ENCODE measurements at places on chromosomes 1 and 21.

- peaks cover 20% of the 10 kb centered on the region for H3K4me1 ChIP-seq
- no peak for DNase-seq
- H3K4me3 ChIP-seq: no peak overlapping the region
These were observed 17.4 kb upstream of the DPYD start for GRCh38 chr1:97938285-97938642.

GRCh38 chr1:231838521-231838920, 211.9 kb downstream of the DISC1 start:
- no peak overlapping the region for H3K27ac ChIP-seq
- H3K4me3 ChIP-seq: no peak overlapping the region
- no peaks in the 10 kb centered on the region for H3K27me3 ChIP-seq
- H3K36me3 ChIP-seq: no peaks in the 10 kb centered on the region
- no peak for DNase-seq
- peaks cover 7% of the 10 kb centered on the region for H3K4me1 ChIP-seq

DNA sequence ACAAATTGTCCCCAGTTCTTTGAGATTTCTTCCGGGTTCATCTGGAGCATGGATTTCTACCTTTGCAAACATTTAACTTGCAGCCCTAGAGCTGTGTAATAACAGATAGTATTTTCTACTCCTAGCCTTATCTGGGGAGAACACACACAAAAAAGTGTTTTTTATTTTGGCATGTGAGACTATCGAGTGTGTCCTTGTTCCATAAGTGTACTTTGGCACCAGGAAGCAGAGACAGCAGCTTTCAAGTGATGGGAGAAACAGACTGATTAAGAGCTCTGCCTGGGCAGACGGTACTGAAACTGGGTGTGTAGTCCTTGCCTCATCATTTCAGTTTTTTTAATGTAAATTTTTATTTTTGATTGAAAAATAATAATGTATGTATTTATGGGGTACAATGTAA, 297.4 kb downstream of the ST6GALNAC3 start:
- DNase-seq: no peak
- no peaks in the 10 kb centered on the region for H3K4me1 ChIP-seq
- H3K27ac ChIP-seq: no peak overlapping the region
- no peak overlapping the region for H3K4me3 ChIP-seq
- no peaks in the 10 kb centered on the region for H3K27me3 ChIP-seq

DNA sequence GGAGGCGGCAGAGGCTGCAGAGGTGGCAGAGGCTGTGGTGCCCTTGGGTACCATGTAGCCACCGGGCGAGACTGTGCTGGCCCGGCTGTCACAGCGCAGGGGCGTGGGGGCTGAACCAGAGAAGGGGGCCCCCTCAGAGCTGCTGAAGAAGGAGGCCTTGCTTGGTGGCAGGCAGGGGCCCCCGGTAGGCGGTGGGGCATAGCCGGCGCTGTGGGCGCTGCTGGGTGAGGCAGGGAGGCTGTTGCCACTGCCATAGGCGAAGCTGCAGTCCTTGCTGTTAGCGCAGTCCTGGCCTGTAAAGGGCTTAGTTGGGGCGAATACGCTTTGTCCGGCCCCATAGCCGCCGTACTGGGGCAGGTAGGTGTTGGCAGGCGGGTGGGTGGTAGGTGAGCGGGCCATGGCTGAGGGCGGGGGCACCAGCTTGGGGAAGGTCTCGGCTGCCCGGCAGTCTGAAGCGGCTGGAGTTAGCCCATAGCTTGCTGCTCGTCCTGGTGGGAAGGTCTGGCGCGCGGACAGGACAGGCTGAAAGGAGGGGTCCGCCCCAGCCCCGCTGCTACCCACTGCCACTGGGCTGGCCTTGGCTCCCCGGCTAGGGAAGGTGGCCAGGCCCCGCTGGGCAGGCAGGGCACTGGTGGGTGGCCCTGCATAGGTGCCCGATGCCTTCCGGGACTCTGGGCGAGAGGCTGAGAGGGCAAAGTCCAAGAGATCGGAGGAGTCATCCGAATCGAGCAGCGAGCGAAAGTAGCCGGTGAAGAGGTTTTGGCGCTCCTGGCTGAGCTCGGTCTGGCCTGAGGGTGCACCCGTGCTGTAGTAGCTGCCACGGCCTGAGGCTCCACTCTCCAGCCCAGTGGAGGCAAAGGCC, 54.9 kb downstream of the AHDC1 start:
- H3K36me3 ChIP-seq: peaks cover 29% of the 10 kb centered on the region
- H3K27ac ChIP-seq: no peak overlapping the region
- H3K27me3 ChIP-seq: no peaks in the 10 kb centered on the region
- no peak for DNase-seq
- peaks cover 6% of the 10 kb centered on the region for H3K4me1 ChIP-seq

GRCh38 chr1:109918671-109919070, 8.0 kb downstream of the CSF1 start:
- no peak overlapping the region for H3K4me3 ChIP-seq
- H3K27ac ChIP-seq: no peak overlapping the region
- DNase-seq: no peak
- H3K4me1 ChIP-seq: peaks cover 13% of the 10 kb centered on the region
- H3K36me3 ChIP-seq: peaks cover 6% of the 10 kb centered on the region
- H3K27me3 ChIP-seq: no peaks in the 10 kb centered on the region

- no peak overlapping the region for H3K4me3 ChIP-seq
- H3K27ac ChIP-seq: peak overlapping the region; percentile 66
- H3K36me3 ChIP-seq: no peaks in the 10 kb centered on the region
These were observed 94.4 kb downstream of the CD247 start for GRCh38 chr1:167423684-167424619.

GRCh38 chr1:30847358-30847972, 61.1 kb downstream of the SDC3 start:
- DNase-seq: no peak
- no peaks in the 10 kb centered on the region for H3K36me3 ChIP-seq
- no peak overlapping the region for H3K27ac ChIP-seq
- H3K4me3 ChIP-seq: no peak overlapping the region

DNA sequence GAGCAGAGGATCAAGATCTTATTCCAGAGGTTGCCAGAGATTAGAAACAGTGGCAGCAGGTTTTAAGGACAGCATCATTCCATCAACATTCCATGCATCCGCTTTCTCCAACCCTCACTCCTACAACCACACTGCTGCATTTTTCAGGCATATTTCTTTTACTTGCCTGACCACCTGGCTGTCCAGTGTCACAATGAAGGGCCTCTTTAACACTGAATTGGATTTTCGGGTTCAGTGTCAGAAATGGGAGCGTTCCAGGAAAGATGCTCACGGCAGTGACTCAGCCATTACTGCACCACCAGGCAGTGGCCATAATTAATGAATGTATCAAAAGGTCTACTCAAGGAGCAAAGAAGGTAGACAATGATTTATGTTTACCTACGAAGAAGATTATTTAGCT, 200.4 kb upstream of the ESRRG start:
- H3K36me3 ChIP-seq: no peaks in the 10 kb centered on the region
- no peak overlapping the region for H3K27ac ChIP-seq
- no peak overlapping the region for H3K4me3 ChIP-seq
- H3K27me3 ChIP-seq: no peaks in the 10 kb centered on the region
- H3K4me1 ChIP-seq: no peaks in the 10 kb centered on the region

DNA sequence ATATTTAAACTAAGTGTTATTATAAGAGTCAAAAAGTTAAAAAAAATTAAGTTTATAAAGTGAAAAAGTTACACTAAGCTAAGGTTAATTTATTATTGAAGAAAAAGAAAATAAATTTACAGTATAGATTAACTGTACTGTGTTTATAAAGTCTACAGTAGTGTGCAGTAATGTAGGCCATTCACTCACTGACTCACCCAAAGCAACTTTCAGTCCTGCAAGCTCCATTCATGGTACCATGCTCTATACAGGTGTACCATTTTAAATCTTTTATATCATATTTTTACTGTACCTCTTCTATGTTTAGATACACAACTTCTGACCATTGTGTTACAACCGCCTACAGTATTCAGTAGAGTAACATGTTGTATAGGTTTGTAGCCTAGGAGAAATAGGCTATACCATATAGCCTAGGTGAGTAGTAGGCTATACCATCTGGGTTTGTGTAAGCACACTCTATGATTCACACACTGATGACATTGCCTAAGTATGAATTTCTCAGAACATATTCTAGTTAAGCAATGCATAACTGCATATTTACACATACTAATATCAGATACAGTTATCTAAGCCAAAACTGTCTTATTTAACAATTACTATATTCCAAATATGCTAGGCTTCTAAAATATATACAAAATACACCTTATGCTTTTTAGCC, 80.6 kb upstream of the GFI1 start:
- H3K4me1 ChIP-seq: peaks cover 10% of the 10 kb centered on the region
- DNase-seq: no peak
- no peak overlapping the region for H3K4me3 ChIP-seq
- H3K27me3 ChIP-seq: no peaks in the 10 kb centered on the region
- H3K27ac ChIP-seq: no peak overlapping the region
- no peaks in the 10 kb centered on the region for H3K36me3 ChIP-seq

- no peak overlapping the region for H3K4me3 ChIP-seq
- no peak overlapping the region for H3K27ac ChIP-seq
- H3K36me3 ChIP-seq: no peaks in the 10 kb centered on the region
- peaks cover 38% of the 10 kb centered on the region for H3K27me3 ChIP-seq
- H3K4me1 ChIP-seq: no peaks in the 10 kb centered on the region
- DNase-seq: no peak
These were observed 224.7 kb upstream of the KIAA0040 start for GRCh38 chr1:175417316-175417715.

- no peak for DNase-seq
- no peaks in the 10 kb centered on the region for H3K36me3 ChIP-seq
- no peak overlapping the region for H3K27ac ChIP-seq
- H3K4me3 ChIP-seq: no peak overlapping the region
- peaks cover 12% of the 10 kb centered on the region for H3K4me1 ChIP-seq
- no peaks in the 10 kb centered on the region for H3K27me3 ChIP-seq
These were observed 26.2 kb upstream of the GPR88 start for GRCh38 chr1:100511773-100512172.

- no peaks in the 10 kb centered on the region for H3K36me3 ChIP-seq
- peaks cover 15% of the 10 kb centered on the region for H3K27me3 ChIP-seq
- no peak overlapping the region for H3K4me3 ChIP-seq
- H3K4me1 ChIP-seq: no peaks in the 10 kb centered on the region
- no peak overlapping the region for H3K27ac ChIP-seq
- no peak for DNase-seq
These were observed 78.0 kb downstream of the LAMC2 start for GRCh38 chr1:183263886-183264602.

GRCh38 chr1:77281491-77282186, at the start of gene AK5:
Gene AK5, plus strand, starts transcription at chr1:77282019. Its CDS starts 295 bp downstream, at chr1:77282314.
- peaks cover 7% of the 10 kb centered on the region for H3K36me3 ChIP-seq
- peak within 1 kb of the TSS; percentile 82 for H3K4me3 ChIP-seq
- peak within 1 kb of the TSS; percentile 91 for H3K27ac ChIP-seq
- peak; percentile 68 for DNase-seq
- peaks cover 26% of the 10 kb centered on the region for H3K4me1 ChIP-seq

- H3K36me3 ChIP-seq: peaks cover 6% of the 10 kb centered on the region
- peak; percentile 42 for DNase-seq
- H3K27ac ChIP-seq: peak overlapping the region; percentile 70
- H3K4me3 ChIP-seq: peak overlapping the region; percentile 88
These were observed 44.1 kb downstream of the CD247 start for GRCh38 chr1:167474191-167474641.

DNA sequence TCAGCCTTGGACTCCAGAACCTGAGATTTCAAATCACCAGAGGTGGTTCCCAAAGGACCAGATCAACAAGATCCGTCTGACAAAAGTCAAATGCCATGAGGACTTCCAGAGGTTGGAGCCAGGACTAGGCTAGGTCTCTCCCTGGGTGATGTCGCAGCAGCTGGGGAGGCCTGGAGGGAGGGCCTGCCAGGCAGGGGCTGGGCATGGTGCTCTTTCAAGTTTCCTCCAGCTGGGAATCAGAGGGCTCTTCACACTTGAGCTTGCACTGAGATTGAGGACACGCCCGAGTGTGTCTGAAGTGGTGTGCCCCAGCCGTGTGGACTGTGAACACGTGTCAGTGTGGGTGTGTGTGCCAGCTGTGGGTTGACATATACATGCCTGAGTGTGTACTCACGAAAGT, 21.3 kb upstream of the RSPO1 start:
- no peak overlapping the region for H3K27ac ChIP-seq
- H3K4me3 ChIP-seq: no peak overlapping the region
- no peaks in the 10 kb centered on the region for H3K36me3 ChIP-seq

DNA sequence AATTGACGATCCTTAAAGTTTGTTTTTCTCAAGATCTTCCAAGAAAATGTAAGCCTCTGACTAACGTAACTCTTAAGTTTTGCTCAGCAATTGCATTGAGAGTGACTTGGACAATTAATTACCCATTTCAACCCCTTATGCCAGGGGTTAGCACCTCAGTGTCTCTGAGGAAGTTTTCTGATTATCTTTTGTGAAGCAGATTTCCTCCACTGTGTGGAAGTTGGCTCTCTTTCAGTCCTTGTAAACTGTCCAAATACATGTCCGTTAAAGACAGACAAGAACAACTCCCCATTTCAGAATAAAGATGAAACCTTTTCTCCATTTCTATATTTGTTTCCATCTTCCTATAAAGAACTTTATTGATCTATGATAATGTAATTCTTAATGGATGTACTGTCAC, 296.4 kb upstream of the FMN2 start:
- H3K27me3 ChIP-seq: no peaks in the 10 kb centered on the region
- peaks cover 4% of the 10 kb centered on the region for H3K4me1 ChIP-seq
- no peak overlapping the region for H3K4me3 ChIP-seq
- H3K27ac ChIP-seq: no peak overlapping the region
- DNase-seq: no peak
- no peaks in the 10 kb centered on the region for H3K36me3 ChIP-seq

DNA sequence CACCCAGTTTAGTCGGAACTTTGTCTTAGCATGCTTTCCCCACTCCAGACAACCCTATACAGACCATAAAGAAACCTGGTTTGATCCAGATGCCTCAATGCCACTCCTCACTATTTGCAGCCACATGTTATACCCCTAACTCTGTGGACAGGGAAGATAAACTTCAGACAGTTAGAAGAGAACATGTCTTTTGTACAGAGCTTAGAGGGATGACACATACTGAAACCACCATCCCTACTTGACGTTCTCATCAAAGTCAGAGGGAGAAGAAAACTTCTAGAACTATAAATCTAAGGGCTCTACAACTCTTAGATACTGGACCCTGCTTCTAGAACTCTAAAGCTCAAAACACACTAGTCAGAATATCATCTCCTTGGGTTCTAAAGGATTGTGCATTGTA, 3.7 kb downstream of the SYT6 start:
- no peaks in the 10 kb centered on the region for H3K36me3 ChIP-seq
- H3K4me3 ChIP-seq: no peak overlapping the region
- peaks cover 20% of the 10 kb centered on the region for H3K4me1 ChIP-seq
- no peak for DNase-seq

DNA sequence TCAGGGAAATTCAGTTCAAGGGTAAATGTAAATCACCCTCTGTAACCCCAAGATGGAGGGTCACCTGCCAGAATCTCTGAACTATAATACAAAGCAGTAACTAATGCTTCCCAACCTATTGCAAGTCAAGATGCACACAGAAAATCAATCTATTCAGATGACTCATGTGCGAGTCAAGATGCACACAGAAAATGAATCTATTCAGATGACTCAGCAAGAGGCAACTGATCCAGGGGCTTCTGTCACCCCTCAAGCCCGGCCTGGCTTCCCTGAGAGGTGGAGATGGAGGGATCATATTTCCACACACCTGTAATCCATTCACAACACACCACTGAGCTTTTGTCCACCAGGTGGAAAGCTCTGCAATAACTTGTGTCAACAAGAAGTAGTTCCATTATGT, 17.4 kb upstream of the HIVEP3 start:
- no peak overlapping the region for H3K4me3 ChIP-seq
- peaks cover 11% of the 10 kb centered on the region for H3K36me3 ChIP-seq
- no peak overlapping the region for H3K27ac ChIP-seq
- no peaks in the 10 kb centered on the region for H3K27me3 ChIP-seq

GRCh38 chr1:233480198-233480597, 133.7 kb upstream of the KCNK1 start:
- H3K27ac ChIP-seq: no peak overlapping the region
- no peak for DNase-seq
- peaks cover 30% of the 10 kb centered on the region for H3K27me3 ChIP-seq
- H3K36me3 ChIP-seq: no peaks in the 10 kb centered on the region

All from naive thymus-derived CD8-positive, alpha-beta T cell (primary cell).